ENCODE measurements at places on chromosomes 5 and 9.

GRCh38 chr9:7788772-7789171 is 10.8 kb downstream of the DMAC1 start:
- DNase-seq: no peak

DNA sequence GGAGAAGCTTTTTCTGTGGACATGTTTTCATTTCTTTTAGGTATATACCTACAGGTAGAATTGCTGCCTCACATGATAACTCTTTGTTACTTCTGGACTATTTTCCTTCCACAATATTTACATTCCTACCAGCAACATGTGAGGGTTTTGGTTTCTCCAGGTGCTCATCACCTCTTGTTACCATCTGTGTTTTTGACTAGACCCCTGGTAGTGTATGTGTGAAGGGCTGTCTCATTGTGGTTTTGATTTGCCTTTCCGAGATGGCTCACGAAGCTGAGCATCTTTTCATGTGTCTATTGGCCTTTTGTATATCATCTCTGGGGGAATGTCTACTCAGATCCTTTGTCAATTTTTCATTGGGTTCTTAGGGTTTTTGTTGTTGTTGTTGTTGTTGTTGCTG is 17.2 kb upstream of the RANBP17 start:
- DNase-seq: no peak

GRCh38 chr5:175282611-175283225 is 161.3 kb downstream of the DRD1 start:
- no peak for DNase-seq

GRCh38 chr9:110623462-110624025 is 44.0 kb upstream of the SVEP1 start:
- DNase-seq: peak; percentile 30

DNA sequence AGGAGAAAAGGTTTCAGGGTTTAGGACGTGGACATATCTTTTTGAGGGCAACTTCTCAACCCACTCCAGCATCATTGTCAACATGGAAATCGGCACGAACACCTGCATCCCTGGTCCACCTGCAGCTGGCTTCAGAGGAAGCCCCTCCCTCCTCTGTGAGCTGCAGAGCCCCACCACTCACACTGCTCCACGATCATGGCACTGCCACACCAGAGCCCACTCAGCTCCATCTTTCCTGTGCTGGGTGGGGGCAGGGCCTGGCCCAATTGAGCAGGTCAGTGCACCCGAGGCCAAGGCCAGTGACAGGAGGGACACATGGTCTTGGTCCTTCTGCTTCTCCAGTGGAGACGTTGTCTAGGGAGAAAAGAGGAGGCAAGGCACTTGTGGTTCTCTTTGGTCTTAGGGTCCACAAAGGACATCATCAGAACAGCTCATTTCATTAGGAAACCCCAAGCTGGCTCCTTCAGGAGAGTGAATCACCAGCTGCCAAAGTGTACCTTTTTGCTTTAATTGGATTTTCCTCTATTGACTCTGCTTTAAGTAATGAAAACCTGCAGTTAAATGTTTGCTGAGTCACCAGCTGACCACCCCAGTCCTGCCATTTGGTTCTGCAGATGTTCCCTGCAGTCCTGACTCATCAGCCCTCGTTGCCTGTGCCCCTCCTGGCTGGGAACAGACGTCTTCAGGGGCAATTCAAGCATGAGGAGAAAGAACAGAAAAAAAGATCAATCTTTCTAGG is 56.2 kb downstream of the UBE2QL1 start:
- DNase-seq: no peak

GRCh38 chr9:106892632-106893031 is 29.7 kb downstream of the ZNF462 start:
- no peak for DNase-seq

Measured in activated CD4-positive, alpha-beta T cell treated with anti-CD3 and anti-CD28 coated beads, Interleukin-2, amount 10 ng/mL, durations not matched to agents 7 days and 5 days (primary cell).